ENCODE measurements at places on chromosomes 2 and 18.

- DNase-seq: no peak
These were observed 3.5 kb downstream of the COPS9 start for GRCh38 chr2:240132651-240132980.

DNA sequence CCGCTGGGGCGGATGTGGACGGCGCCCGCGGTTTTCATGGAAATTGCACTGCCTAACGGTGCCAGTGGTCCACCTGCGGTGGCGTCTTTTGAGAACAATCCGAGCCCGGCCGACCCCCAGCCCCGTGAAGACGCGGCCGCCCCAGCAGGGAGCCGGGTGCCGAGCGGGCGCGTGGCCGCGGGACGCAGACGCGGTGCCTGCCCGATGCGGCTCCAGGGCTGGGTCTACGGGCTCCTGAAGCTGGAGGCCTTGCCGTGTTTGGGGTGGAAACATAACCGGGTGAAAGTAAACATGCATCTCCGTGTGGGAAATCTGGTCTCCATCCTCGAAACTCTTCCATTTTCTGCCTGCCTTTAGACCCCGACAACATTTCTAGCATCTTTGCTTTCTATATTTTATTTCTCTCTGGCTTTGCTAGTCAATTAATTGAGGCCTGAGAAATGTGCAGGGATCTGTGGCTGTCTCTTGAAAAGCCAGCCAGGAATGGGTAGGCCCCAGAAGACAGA, 572 bp downstream of the INPP4A start:
- no peak for DNase-seq

- DNase-seq: no peak
These were observed 69.1 kb downstream of the ACVR2A start for GRCh38 chr2:147913701-147914480.

DNA sequence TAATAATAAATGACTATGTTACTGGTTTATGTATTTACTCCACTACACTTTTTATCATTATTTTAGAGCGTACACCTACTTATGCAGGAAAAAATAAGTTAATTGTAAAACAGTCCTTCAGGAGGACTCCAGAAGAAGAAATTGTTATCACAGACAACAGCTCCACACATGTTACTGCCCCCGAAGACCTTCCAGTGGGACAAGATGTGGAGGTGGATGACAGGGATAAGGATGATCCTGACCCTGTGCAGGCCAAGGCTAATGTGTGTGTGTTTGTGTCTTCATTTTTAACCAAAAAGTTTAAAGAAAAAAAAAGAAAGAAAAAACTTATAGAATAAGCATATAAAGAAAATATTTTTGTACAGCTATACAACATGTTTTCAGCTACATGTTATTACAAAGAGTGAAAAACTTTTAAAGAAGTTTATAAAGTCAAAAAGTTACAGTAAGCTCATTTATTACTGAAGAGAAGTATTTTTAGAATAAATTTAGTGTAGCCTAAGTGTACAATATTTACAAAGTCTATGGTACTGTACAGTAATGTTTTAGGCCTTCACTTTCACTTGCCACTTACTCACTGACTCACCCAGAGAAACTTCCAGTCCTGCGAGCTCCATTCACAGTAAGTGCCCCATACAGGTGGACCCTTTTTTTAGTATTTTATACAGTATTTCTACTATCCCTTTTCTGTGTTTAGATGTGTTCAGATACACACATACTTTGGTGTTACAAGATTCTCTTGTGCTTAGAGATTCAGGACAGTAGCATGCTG, 7.5 kb downstream of the TGFBRAP1 start:
- no peak for DNase-seq

- no peak for DNase-seq
These were observed 4.2 kb upstream of the PROC start for GRCh38 chr2:127413782-127414637.

DNA sequence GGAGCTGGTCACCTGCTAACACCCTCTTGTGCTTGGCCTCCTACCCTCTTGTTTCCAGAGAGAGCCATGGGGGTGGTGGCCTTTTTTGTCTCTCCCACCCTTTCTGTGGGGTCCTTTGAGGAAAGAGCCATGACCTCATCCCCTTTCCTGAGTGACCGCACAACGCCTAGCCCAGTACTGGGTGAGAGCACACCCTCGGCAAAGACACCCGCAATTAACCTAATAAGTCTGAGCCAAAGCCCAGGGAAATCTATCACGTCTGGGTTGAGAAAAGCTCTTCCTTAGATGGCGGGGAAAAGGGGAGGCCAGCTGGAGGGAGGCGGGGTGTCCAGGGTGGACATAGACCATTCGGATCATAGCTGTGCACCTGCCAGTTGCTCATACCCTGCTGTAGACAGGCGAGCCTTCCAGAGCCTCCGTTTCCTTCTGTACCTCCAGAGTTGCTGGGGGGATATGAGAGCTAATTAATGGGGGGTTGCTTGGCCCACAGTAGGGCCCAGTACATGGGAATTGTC, 93.7 kb upstream of the MCFD2 start:
- DNase-seq: no peak

GRCh38 chr2:69055688-69056470, 42.9 kb downstream of the ANTXR1 start:
- DNase-seq: no peak

DNA sequence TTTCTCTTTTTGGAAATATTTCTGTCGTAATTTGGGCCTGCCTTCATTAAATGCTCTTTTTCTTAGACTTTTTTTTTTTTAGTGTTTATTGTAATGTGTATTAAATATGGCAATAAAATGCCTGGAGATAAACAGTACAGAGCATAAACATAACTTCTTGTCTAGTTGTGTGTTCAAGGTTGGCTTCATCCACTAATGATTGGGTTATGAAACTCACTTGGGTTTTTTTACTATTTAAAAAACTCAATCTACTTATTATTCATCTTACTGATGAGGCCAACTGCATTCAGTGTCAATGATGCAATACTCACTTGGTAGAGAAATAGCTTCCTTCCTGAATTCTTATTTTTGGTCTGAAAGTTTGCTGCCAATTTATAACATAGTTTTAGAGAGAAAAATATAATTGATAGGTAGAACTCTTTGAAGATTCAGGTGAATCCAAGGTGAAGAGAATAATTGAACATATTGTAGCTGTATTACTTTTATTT, 144.2 kb upstream of the NABP1 start:
- no peak for DNase-seq

DNA sequence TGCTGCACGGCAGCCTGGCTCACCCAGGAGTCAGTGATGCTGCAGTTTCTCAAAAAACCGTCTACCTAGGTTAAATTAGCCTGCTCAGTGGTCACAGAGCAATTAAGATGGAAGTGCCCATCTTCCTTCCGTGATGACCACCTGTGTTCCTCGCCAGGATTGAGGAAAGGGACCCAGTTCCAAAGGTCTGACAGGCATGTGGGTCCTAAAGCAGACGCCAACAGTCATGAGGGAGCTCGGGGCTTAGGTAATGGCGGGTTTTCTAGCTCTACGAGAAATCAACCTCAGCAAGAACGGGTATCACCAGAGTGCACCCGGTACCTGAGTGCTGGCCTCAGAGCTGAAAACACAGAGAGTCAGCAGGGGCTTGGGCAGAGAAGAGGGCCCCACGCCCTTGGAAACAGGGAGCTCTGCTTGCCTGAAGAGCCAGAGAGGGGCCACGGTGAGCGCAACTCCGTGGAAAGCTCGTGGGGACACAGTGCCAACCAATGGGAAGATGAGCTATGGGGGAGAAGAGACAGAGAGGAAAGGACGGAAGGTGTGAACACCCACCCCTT, 34.3 kb upstream of the DNMT3A start:
- DNase-seq: no peak

DNA sequence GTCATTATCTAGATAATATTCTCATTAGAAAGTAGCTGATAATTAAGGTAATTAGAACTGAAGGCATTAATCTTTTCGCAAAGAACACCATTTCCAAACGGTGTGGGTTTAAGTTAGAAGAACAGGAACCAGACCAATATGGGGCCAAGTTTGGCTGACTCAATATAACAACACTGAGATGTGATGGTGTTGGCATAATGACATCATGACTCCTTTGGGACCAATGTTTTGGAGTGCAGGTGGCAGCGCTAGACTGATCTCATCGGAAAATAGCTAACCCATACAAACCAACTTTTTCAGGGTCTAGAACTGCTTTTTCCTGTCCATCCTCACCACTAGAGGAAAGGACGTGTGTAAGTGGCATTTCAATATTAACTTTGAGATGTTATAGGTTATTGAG, 1171.7 kb upstream of the ZEB2 start:
- no peak for DNase-seq

GRCh38 chr2:3174626-3175567, 202.7 kb downstream of the EIPR1 start:
- no peak for DNase-seq

GRCh38 chr2:166727095-166727494, 161.2 kb upstream of the XIRP2 start:
- no peak for DNase-seq

- no peak for DNase-seq
These were observed 497 bp downstream of the COLEC12 start for GRCh38 chr18:499776-500631.

- no peak for DNase-seq
These were observed 121.4 kb upstream of the COL3A1 start for GRCh38 chr2:188852772-188853171.

DNA sequence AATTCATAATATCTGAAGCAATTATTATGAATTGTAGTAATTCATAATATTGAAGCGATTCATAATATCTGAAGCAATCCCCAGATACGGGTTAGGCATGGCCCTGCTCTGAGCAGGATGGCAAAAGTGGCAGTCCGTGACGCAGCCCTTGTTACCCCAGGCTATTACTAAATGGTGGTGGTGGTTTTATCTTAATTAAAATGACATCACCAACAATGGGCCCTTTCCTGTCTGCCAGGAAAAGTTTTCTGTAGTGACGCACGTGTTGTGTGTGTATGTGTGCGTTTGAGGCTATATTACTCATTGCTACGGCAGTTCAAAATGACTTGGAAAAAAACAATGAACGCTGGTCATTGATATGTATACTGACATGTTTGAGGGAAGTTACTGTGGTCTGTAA, 10.6 kb upstream of the MOCOS start:
- DNase-seq: no peak

- DNase-seq: no peak
These were observed 47.4 kb downstream of the MGAT5 start for GRCh38 chr2:134301099-134301927.
